Prostate gland (tissue), 2 donors: ENCODE measurements at places on chromosomes 16 and 17. TPM values are rescaled to one million over a fixed set of nuclear protein-coding genes. Genes with fewer than 3 reads are reported as not detected.

GRCh38 chr17:18146259-18146658, 37.4 kb upstream of the ALKBH5 start:
- no peaks in the 10 kb centered on the region for H3K36me3 ChIP-seq
- no peak overlapping the region for H3K27ac ChIP-seq
- no peaks in the 10 kb centered on the region for H3K4me1 ChIP-seq
- DNase-seq: no peak
- no peaks in the 10 kb centered on the region for H3K27me3 ChIP-seq

DNA sequence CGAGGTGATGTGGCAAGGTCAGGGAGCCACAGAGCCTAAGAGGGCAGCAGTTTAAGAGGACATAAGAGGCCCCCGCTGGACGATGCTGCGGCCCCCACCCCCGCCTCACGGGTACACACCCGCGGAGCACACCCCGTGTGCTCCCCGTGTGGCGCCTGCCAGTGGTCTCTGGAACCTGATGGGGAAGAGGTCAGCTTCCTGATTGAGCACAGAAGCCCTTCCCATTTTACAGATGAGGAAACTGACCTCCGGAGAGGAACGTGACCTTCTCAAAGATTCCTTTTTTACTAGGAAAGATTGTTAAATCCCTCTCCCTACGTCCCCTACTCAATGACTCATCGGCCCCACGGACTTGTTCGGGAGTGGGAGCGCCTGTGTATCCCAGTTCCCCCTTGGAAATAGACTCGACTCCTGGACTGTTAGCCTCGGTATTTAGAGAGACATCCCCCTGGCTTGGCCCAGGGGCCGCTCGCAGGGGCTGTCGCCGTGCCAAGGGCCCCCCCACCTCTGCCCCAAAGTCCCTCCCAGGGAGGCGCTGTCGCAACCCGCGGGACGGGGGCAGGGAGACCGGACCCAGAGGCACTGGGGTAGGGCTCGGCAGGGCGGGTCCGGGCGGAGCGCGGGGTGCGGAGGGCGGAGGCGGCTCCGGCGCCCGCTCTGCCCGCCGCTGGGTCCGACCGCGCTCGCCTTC, at the start of gene ABCC3:
Gene ABCC3, plus strand, starts transcription at position 658 of the 691 bp plus-strand sequence. CDS start 56 bp downstream, outside the sequence.
- no peaks in the 10 kb centered on the region for H3K27me3 ChIP-seq
- peak within 1 kb of the TSS; percentile 51 for H3K4me3 ChIP-seq
- no peaks in the 10 kb centered on the region for H3K36me3 ChIP-seq
- peak; percentile 60 for DNase-seq
- H3K27ac ChIP-seq: no peak within 1 kb of the TSS

CACNA1H gene
- total RNA-seq: 111 TPM

KRT31 gene
- total RNA-seq: not detected

GRCh38 chr16:63461248-63461841, 1425.1 kb upstream of the CDH8 start:
- no peaks in the 10 kb centered on the region for H3K27me3 ChIP-seq
- no peaks in the 10 kb centered on the region for H3K36me3 ChIP-seq
- peak; percentile 7 for DNase-seq
- H3K27ac ChIP-seq: no peak overlapping the region
